Stimulated activated CD8-positive, alpha-beta memory T cell treated with anti-CD3 and anti-CD28 coated beads, Interleukin-15, amount 100 ng/mL, for 1 hour (primary cell): ENCODE measurements at places on chromosomes 2 and 18.
A peak's percentile ranks its signal among the peaks of the same experiment; 100 is the strongest.

DNA sequence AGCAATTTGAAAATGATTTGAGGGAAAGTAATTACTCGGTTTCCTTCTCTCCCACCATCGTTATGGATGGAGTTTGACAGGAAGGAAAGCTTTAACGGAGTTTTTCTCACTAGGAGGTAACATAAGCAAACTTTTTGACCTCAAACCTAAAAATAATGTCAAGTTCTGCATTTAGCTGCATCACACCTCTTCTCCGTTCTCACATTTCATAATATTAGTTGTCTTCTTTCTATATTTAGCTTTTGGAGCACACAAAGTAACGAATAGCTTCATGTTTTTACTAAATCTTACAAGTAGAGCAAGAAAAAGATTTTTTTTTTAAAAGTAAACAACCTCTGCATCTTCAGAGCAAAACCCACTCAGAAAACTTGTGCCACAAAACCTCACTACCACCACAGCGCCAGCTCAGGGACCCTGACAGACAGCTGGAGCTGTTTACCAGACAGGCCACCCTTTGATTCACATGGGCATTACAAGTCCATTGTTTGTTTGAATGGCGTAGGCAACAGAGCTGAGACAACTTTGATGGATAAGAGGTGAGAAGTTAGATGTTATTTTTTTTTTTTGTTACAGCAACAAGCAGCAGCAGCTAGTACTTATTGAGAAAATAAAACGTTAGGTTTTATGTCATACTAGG is 21.9 kb upstream of the ICOS start:
- DNase-seq = no peak

GRCh38 chr18:8247700-8248099 is 361.5 kb upstream of the RAB12 start:
- DNase-seq = no peak

DNA sequence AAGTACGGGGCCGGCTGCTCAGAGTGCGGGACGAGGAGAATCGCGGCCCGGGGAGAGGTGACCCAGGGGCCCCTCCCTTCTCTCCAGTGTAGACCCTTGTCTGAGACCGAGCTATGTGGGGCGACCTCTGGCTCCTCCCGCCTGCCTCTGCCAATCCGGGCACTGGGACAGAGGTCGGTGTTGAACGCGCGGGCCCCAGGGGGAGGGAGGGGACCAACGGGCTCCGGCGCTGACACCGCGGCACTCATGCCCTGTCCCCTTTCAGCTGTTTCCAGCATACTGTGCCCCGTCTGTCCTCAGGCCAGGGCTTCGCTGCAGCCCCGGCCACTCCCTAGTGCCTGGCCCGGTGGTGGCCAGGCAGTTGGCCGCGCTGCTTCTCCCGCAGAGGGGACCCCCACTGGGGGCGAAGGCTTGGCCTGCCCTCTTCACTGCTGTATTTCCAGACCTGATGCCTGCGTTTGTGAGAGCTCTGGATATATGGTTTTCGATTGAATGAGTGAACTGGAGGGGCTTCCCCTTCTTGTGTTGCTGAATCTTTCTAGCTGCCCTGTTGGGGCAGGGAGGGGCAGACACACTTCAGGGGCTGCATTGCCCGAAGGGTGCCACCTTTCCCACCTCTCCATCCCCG is 809 bp downstream of the DBI start:
- DNase-seq = peak; percentile 6

- no peak for DNase-seq
Measured at GRCh38 chr2:142938240-142938639, 60.8 kb downstream of the KYNU start.

DNA sequence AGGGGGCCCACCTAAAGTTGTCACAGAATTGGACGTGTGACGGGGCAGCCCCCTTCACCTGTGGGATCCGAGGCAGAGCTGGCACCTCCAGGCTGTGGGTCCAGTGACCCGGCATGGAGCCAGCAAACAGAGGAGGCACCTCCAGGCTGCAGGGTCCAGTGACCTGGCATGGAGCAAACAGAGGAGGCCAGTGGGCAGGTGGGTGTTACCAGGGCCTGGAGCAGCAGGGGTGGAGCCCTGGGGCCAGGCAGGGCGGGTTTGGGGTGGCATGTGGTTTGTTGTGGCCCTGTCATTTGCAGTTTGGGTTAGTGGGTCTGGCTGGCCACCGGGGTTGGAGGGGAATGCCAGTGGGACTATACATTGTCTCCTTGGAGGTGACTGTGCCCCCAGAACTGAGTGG is 68.2 kb downstream of the HPCAL1 start:
- no peak for DNase-seq

- no peak for DNase-seq
Measured at GRCh38 chr18:63112706-63113105, 206.9 kb downstream of the BCL2 start.

DNA sequence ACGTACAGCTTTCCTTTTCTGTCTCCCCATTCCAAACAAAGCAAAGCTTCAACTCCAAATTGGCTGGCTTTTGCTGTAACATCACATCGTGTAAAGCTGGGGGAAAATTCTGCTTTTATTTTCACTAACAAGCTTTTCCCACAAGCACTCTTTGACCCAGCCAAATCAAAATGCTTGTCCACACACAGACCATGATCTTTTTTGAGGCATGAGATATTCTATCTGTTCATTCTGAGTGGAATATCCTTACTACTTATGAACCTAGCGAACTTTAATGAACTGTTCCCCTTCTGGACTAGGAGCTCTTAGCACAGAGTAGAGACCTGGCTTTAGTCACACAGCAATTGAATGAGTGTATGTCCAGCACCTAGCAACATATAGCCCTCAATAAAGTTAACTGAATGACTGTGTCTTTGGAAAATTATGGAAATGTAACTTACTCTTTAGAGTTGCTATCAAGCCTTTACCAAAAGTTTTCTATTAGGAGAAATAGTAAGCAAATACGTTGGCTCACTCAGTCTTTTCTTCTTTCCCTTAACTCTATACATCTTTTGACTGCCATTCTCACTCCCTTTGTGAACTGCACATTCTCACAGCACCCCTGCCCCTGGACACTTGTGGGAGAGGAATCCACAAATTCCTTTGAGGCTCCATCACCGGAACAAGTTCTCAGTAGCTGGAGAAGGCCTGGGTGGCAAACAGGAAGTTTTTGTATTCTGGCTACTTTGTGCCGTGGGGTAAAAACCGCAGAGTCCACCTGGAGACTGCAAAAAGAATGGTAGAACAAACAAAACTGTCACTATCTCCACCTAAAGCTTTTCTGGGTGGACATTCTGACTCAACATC is 1.3 kb upstream of the UBE2E3 start:
- DNase-seq = no peak
